KBM-7 (cell line): ENCODE measurements at places on chromosomes 3 and 15.

DNA sequence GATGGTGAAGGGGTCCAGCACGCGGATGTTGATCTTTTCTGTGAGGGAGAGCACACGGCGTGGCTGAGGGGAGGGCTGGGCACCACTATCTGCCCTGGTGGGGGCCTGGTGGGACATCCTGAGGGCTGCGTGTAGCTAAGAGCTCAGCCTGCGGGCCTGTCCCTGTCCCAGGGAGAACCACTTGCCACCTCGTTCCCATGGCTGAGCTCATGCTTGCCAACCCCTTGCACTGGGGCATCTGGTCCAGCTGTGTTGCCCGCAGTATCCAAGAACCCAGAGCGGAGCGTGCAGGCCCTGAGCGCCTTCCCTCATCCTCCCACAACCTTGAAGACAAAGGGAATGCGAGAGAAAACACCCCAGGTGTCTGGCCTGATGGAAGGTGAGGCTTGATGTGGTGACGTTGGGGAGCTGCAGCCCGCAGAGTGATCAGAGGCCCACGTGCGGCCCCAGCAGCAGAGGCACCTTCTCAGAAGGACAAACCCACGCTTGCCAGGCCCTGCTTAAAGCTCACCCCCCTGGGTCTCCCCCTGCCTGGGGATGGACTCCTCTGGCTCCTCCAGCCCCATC, 28.9 kb downstream of the TKT start:
- DNase-seq: no peak

DNA sequence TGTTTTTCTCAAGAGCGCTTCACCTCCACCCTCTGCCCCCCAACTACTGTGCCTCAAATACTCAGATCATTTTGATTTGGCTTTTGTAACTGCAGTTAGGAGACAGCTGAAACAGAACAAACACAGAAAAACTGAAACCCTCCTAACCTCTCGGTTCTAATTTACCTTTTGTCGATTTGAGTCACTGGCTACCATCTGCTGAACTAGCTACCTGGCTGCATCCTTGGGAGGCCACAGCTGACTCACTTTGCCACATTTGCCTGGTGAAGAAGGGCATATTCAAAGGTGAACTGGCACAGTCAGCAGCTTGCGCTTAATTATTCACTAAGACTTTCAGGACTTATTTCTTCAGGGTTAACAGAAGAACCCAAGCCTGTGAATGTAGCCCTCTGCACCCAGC, 117.7 kb downstream of the FOXB1 start:
- DNase-seq: no peak

DNA sequence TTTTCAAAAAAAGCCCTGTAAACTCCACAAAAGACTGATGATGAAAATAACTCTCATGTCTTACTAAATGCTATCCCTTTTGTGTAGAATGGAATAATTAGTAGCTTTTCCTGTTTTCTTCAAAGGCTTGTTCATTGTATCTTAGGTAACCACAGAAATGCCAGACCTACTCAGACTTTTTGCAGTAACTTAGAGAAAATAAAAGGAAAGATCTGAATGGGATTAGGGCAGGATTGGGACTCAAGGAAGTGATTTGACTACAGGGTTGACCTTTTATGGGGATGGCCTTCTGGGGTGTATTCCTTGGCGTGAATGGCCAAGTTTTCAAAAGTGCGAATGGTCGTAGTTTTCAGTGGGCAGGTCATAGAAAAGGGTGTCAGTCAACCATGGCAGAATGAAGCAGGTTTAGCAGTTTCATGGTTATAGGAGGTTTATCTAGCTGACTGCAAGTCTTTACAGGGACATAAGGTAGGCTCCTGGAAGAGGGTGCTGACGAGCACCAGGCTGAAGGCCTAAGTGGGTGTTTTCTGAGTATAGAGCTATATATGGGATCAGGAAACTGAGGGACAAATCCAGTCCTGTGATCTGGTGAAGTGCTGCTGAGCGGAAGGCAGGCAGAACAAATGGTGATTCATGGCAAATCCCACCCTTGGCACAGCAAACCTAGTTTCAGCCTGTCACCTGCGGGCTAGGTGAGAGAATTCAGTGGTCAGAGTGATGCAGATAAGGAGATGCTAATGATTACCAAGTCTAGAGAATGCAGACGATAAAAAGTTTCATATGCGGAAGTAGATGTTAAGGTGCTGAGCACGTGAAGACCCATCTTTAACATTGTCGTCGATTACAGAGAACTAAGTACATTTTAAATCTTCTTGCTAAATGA, 46.4 kb downstream of the IL1RAP start:
- no peak for DNase-seq

- DNase-seq: no peak
Measured at GRCh38 chr3:53089511-53089910, 40.7 kb downstream of the RFT1 start.

- DNase-seq: no peak
Measured at GRCh38 chr3:11521167-11521566, 122.5 kb downstream of the VGLL4 start.

DNA sequence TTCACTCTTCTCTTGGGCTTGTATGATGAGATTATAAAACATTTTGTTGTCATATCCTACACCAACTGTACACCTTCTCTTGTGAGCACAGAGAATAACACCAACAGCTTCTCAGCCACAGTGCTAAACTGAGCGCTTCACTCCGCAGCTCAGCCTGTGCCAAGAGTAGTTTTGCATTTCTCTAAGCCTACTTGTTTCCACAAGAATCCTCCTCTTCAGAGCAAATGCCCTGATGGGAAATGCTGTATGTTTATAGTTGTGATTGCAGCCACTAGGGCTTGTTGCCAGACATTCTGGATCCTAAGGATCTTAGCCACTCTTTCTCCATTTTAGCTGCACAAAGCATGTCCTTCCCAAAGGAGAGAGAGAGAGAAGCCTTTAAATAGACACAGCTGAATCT, 138.8 kb upstream of the PLXND1 start:
- DNase-seq: no peak

- no peak for DNase-seq
Measured at GRCh38 chr3:118714800-118715199, 319.8 kb downstream of the IGSF11 start.

GRCh38 chr3:159824333-159824732, 164.3 kb upstream of the IL12A start:
- no peak for DNase-seq

DNA sequence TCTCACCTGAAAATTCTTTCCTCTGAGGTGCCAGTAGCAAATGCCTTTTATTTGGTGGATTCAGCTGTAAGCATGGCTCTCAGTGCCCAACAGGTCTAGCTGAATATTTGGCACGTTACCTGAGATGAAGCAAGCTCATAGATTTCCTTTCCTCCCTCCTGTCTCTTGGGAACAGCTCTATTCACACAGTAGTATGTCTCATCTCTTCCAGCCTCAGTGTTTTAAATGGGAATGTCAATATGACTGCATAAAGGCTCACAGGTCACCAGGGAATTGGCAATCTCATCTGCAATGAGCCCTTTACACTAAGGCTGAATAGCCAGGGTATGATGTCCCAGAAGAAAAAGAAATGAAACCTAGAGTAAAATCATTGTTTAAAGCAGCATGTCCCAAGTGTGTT, 733.5 kb downstream of the NTRK3 start:
- DNase-seq: no peak

DNA sequence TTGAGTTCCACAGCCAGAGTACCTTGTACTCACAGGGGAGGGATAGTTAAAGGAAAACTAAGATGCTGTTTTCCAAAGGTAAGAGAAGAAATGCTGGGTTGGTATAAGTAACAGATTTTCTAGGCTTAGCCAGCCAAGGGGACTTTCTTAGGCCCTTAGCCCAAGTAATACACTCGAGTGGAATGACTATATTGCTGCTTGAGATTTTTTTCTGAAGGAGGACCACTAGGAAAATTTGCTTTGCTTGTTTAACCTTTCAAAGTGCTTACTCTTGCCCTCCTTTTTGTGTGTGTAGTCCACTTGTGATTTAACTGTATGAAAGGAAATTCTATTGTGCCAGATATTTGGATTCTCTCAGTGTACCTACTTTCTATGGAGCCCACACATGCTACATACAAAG, 50.5 kb downstream of the IL5RA start:
- no peak for DNase-seq

- peak; percentile 4 for DNase-seq
Measured at GRCh38 chr3:167493244-167493643, 19.4 kb upstream of the SERPINI2 start.

GRCh38 chr3:146470425-146470990, 1.1 kb upstream of the PLSCR2 start:
- no peak for DNase-seq

- DNase-seq: no peak
Measured at GRCh38 chr3:40989141-40990061, 209.9 kb upstream of the CTNNB1 start.

DNA sequence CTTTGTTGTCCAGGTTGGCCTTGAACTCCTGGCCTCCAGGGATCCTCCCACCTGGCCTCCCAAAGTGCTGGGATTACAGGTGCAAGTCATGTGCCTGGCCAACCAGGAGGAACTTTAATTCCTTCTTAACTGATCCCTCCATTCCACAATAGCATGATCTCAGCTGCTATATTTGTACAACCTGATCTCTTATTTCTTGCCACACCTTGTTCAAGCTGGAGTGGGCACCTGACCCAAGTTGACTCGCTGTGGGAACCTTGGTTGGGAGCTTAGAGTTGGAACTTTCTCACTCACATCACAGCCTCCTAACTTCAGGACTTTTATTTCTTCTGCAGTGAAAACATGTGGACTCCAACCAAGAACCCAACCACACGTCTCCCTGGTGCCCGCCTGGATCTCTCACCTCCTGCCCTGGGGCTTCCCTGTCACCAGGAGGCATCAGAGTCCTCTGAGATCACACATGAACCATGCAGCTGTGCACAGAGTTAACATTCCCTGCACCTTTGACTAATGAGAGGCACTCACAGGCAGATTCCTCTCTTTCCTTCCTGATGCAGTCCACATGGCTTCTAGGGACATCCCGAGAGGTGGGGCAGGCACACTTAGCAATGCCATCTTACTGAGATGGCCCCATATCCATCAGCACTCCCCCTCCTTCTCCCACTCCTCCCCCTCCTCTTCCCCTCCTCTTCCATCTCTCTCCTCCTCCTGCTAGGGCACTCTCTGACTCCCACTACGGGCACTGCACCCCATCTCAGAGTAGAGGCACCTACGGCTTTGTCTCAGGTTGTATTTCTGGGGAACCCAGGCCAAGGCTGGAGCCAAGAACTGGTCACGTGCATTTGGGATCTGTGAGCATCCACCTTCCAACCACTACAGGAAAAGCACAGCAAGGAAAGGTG, 9.7 kb upstream of the CYFIP1 start:
- DNase-seq: no peak

DNA sequence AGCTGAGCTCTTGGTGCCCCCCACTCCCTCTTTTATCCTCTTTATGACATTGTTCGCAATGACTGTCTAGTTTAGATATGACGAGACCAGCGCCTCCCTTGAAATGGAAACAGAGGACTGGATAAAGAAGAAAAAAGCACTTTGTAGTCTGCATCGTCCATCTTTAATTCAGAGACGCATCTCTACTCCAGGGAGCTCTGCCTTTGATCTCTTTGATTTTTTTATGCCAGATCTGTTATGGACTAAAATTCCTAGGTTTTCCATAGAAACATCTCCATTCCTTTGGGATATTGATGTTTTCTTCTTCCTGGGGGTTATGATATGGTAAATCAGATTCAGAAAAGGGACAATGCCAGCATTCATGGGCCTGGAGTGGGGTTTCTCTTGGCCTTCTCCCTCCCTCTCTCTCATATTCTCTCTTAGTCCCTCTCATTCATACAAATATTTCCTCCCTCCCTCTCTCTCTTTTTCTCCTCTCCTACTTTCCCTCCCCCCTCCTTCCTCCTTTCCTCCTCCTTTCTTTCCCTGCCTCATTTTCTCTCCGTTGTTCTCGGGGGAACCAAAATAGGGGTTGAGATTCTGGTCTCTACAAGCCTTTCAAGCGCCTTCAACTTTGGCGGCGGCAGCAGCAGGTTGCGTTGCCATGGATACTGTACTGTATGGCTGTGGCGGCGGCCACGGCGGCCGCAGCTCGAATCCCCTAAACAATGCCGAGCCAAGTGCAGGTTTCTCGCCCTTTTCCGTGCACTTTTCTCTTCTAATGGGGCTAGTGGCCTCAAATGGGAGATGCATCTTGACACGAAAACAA, 45.5 kb downstream of the ZIC4 start:
- DNase-seq: no peak

- DNase-seq: no peak
Measured at GRCh38 chr3:172877011-172877410, 126.5 kb downstream of the ECT2 start.

GRCh38 chr3:131072845-131073244, 46.2 kb downstream of the NEK11 start:
- no peak for DNase-seq

DNA sequence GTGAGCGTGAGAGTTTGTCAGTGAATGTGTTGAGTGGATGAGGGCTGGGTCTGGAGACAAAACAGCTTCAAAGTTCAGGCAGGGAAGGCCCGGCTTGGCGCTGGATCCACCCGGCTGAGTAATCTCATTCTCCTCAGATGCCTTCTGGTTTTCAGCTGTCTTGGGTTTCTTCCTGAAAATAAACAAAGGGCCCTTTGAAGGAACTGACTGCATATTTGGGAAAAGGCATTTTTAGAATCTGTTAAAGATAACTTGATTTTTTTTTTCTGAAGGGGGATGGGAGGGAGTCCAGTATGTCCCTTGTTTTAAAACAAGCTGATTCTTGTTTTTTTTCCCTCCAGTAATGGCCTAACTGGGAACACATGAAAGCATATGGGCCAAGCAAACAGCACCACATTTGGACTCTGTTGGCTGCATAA, 86.4 kb downstream of the TIGIT start:
- DNase-seq: no peak

DNA sequence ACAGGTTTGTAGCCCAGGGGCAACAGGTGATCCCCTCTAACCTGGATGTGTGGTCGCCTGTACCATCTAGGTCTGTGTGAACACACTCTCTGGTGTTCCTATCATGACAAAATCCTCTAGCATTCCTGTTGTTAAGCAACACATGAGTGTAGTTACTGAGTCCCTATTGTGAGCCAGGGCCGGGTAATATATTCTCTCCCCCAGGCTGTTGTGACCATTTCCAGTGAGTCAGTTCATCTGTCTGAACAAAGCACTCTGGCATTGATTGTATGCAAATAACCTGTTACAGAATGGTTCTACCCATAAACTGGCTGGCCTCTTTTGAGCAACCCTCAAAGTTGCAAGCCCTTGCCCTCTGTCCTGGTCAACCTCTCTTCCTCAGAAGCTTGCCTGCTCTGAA, 2.6 kb upstream of the FLNB start:
- DNase-seq: no peak

DNA sequence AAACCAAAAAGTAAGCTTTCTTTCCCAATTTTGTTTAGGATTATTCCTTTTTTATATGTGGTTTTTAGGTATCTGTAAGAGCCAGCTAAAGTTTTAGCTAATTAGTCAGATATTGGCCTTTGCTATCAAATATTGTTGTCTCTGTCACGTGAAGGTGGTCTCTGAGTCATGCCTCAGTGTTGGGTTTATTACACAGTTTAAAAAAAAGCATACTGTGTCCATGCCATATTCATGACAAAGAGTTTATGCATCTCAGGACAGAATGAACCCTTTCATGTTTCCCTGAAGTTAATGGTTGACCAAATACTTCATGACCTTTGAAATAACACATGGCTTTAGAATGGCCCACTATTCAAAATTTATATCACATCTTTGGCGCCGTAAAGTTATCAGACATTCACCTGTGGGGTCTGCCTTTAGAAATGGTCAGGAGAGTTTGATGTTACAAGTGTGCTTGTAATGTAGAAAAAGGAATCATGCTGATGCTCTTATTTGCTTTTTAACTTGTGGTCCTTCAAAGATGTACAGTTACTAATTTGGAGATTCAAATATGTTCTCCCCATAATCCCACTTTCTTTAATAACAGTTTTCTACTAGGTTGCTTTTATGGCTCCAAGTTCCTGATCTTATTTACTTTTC, 101.5 kb downstream of the MYRIP start:
- DNase-seq: no peak
